Psoas muscle (tissue), 8 donors: ENCODE measurements at places on chromosomes 5 and 9. TPM values are rescaled to one million over a fixed set of nuclear protein-coding genes. Genes with fewer than 3 reads are reported as not detected.

GRCh38 chr9:68970151-68970550, 43.8 kb downstream of the PRKACG start:
- H3K27ac ChIP-seq = no peak overlapping the region
- DNase-seq = no peak
- no peaks in the 10 kb centered on the region for H3K4me1 ChIP-seq
- H3K4me3 ChIP-seq = no peak overlapping the region
- H3K36me3 ChIP-seq = no peaks in the 10 kb centered on the region
- no peaks in the 10 kb centered on the region for H3K27me3 ChIP-seq

GRCh38 chr5:36629729-36630128, 23.3 kb downstream of the SLC1A3 start:
- no peaks in the 10 kb centered on the region for H3K27me3 ChIP-seq
- no peak overlapping the region for H3K4me3 ChIP-seq
- peaks cover 4% of the 10 kb centered on the region for H3K36me3 ChIP-seq
- DNase-seq = no peak

GRCh38 chr5:68173007-68173406, 42.5 kb upstream of the PIK3R1 start:
- H3K27me3 ChIP-seq = no peaks in the 10 kb centered on the region
- no peaks in the 10 kb centered on the region for H3K36me3 ChIP-seq
- no peak overlapping the region for H3K4me3 ChIP-seq
- DNase-seq = no peak
- no peak overlapping the region for H3K27ac ChIP-seq

GRCh38 chr5:149061341-149061740, 1.5 kb downstream of the SH3TC2 start:
- H3K36me3 ChIP-seq = no peaks in the 10 kb centered on the region
- no peaks in the 10 kb centered on the region for H3K27me3 ChIP-seq
- no peak overlapping the region for H3K4me3 ChIP-seq
- no peak for DNase-seq
- peaks cover 12% of the 10 kb centered on the region for H3K4me1 ChIP-seq
- peak overlapping the region; percentile 25 for H3K27ac ChIP-seq

GRCh38 chr5:59693492-59694309, 199.8 kb downstream of the PDE4D start:
- H3K4me1 ChIP-seq = no peaks in the 10 kb centered on the region
- no peaks in the 10 kb centered on the region for H3K36me3 ChIP-seq
- DNase-seq = no peak
- no peak overlapping the region for H3K27ac ChIP-seq
- H3K4me3 ChIP-seq = no peak overlapping the region
- no peaks in the 10 kb centered on the region for H3K27me3 ChIP-seq

DNA sequence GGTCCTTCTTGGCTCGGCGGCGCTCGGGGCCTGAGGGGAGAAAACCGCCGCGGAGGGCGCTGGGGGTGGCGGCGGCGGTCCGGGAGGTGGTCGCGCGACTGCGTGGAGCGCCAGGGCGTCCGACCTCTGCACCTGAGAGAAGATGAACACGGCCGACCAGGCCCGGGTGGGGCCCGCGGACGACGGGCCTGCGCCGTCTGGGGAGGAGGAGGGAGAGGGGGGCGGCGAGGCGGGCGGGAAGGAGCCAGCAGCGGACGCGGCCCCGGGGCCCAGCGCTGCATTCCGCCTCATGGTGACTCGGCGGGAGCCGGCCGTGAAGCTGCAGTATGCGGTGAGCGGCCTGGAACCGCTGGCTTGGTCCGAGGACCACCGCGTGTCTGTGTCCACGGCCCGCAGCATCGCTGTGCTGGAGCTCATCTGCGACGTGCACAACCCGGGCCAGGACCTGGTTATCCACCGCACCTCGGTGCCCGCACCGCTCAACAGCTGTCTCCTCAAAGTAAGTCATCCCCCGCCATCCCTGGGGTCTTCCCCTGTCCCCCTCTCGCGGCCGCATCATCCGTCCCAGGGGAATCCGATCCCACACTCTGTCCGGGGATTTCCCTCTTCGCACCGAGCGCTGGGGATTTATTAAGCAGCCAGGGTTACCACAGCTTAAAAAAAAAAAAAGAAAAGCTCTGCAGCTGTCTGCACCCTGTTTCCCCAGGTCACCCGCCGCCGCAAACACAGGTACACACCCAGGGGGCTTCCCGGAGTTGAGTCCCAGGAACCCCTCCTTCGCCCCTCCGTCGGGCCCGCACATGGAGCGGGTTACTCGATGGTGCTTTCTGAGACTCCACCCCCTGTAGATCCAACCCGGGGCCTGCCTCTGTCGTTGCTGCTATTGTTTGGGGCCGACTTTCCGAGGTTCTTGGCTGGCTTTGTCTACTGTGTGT, at the start of gene GTF3C4:
GTF3C4 (plus strand) TSS at position 8 of the 935 bp plus-strand sequence; CDS start at position 143, 135 bp downstream.
- H3K36me3 ChIP-seq = no peaks in the 10 kb centered on the region
- peak within 1 kb of the TSS; percentile 99 for H3K27ac ChIP-seq
- H3K4me3 ChIP-seq = peak within 1 kb of the TSS; percentile 99
- no peaks in the 10 kb centered on the region for H3K27me3 ChIP-seq

DNA sequence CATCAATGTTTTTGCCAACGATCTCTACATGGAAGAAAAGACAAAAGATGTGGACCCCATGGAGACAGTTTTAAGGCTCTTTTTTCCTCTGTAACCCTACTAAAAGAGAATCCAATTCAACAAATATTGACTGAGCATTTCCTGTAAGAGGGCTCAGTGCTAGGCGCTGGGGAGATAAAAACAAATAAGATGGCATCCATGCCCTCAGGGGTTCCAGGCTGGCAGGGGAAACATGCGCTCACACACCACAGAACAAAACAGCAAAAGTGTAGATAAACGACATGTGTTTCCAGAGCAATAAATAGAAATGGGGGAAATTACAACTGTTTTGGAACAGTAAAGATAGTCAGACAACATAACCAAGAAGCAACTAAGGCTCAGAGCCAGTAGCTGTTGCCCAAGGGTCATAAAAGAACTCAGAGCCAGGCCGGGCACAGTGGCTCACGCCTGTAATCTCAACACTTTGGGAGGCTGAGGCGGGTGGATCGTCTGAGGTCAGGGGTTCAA, 25.2 kb downstream of the ZNF608 start:
- H3K36me3 ChIP-seq = no peaks in the 10 kb centered on the region
- peaks cover 8% of the 10 kb centered on the region for H3K4me1 ChIP-seq
- no peak for DNase-seq

DNA sequence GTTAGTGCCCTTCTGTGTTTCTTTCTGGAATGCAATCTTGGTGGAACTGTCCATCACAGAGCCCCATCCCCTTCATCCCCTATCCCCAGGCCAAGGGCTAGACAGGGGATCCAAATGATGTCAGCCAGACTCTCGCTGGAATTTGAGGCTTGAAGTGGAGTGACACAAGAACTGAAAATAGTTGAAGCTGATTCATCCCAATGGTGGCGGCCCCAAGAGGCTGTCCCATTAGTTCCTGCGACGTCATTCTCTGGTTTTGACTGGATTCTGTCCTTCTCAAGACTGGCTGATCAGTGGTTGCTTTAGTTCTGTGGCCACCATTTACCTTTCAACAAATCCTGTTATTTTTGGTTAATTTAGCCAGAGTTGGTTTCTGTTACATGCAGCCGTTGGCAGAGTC, 59.9 kb downstream of the SUB1 start:
- no peak for DNase-seq
- no peaks in the 10 kb centered on the region for H3K27me3 ChIP-seq
- no peaks in the 10 kb centered on the region for H3K4me1 ChIP-seq
- no peak overlapping the region for H3K4me3 ChIP-seq
- no peaks in the 10 kb centered on the region for H3K36me3 ChIP-seq

GRCh38 chr5:172342918-172343317, 59.4 kb upstream of the UBTD2 start:
- no peaks in the 10 kb centered on the region for H3K27me3 ChIP-seq
- H3K36me3 ChIP-seq = peaks cover 9% of the 10 kb centered on the region
- no peak for DNase-seq

GRCh38 chr9:117189121-117189520, 225.7 kb downstream of the ASTN2 start:
- no peak overlapping the region for H3K4me3 ChIP-seq
- H3K36me3 ChIP-seq = no peaks in the 10 kb centered on the region
- no peak overlapping the region for H3K27ac ChIP-seq
- no peaks in the 10 kb centered on the region for H3K27me3 ChIP-seq
- DNase-seq = no peak

GRCh38 chr5:137619191-137619870, 116.6 kb downstream of the KLHL3 start:
- H3K27ac ChIP-seq = no peak overlapping the region
- H3K4me3 ChIP-seq = no peak overlapping the region
- H3K27me3 ChIP-seq = no peaks in the 10 kb centered on the region
- no peaks in the 10 kb centered on the region for H3K36me3 ChIP-seq

DNA sequence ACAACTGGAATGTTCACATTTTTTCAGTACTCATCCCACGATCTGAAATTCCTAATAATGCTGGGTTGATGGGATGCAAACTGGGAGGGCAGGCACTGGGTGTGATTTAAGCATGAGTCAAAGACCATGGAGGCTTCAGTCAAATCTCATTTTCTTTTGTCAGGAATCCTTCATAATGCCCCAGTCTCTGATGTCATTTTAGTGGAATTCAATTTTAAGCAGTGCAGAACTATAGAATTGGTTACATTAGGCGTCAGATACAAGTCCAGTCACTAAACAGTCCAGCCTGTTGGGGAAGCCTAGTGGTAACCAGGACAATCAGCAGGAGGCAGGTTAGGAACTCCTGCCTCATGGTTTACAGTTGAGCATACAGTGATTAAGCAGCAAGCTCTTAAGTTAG, 41.0 kb upstream of the TMEM215 start:
- H3K27me3 ChIP-seq = no peaks in the 10 kb centered on the region
- DNase-seq = no peak
- H3K4me1 ChIP-seq = no peaks in the 10 kb centered on the region
- no peak overlapping the region for H3K4me3 ChIP-seq
- no peaks in the 10 kb centered on the region for H3K36me3 ChIP-seq
- H3K27ac ChIP-seq = no peak overlapping the region

GRCh38 chr9:130173666-130173983, 1.4 kb downstream of the NCS1 start:
- H3K4me1 ChIP-seq = peaks cover 5% of the 10 kb centered on the region
- no peaks in the 10 kb centered on the region for H3K27me3 ChIP-seq
- DNase-seq = no peak
- H3K36me3 ChIP-seq = no peaks in the 10 kb centered on the region
- H3K4me3 ChIP-seq = peak overlapping the region; percentile 64

DNA sequence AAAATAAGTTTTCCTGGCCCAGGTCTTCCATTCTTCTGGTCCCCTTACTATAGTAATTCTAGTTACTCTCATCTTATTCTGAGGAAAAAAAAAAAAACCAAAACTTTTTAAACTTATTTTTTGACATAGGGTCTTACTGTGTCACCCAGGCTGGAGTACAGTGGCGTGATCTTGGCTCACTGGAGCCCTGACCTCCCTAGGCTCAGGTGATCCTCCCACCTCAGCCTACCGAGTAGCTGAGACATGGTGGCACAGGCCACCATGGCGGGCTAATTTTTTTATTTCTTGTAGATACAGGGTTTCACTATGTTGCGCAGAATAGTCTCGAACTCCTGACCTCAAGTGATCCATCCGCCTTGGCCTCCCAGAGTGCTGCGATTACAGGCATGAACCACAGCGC, 38.4 kb downstream of the SNAPC3 start:
- no peak overlapping the region for H3K4me3 ChIP-seq
- H3K36me3 ChIP-seq = peaks cover 4% of the 10 kb centered on the region

DNA sequence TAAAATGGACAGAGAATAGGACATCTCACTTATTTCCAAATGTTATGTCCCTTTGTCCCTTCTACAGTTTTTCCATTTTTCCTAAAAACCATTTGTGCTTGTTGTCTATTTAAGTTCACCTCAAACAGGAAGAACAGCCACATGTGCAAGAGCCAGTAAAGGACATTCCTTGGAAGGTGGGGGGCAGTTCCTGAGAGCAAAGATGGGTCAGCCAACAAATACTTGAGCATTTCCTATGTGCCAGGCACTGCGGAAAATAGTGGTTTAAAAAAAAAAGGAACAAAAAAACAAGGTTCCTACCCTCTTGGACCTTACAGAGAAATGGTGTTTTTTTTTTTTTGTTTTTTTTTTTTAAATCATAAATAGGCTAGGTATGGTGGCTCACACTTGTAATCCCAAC, 26.8 kb downstream of the ANP32B start:
- H3K4me1 ChIP-seq = peaks cover 15% of the 10 kb centered on the region
- no peak for DNase-seq
- H3K4me3 ChIP-seq = no peak overlapping the region
- peaks cover 10% of the 10 kb centered on the region for H3K36me3 ChIP-seq
- no peaks in the 10 kb centered on the region for H3K27me3 ChIP-seq

DNA sequence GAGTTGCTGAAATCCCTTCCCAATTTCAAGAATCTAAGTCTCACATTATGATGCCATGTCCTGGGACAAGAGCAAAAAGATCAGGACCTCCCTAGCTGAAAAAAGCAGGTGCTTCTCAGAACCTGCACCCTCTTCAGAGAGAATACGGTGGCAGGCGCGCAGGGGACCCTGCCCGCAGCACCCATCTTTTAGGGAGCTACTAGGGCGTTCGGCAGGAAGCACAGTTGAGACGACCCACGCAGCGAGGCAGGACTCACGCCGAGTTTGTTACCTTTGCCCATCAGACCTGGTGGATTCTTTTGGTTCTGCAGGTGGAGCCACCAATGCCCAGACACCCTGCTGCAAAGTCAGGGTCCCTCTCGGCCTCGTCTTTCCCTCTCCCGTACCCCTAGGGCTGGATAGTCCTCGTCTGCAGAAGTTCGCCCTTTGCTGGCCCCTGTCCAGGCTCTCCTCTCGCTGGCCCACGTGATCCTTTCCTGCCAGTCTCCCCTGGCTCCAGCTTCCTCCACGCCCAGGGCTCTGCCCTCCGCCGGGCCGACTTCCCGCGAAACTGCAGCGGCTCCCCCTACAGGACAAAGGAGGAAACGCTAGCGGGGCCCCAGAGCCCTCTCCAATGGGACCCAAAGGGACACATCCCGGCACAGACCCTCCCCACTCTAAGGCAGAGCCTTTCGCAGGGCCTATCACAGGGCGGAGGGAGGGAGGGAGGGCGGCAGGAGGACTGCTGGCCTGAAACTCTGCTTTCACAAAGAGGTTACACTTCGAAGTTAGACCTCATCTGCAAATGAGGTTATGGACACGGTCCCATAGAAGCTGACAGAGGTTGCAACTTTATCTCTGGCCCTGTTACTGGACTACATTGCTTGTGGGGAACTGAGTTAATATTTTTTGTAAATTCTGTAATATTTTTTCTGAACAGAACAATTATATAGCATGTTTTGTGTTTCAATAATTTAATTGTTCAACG, 28.8 kb downstream of the TMEM174 start:
- H3K4me1 ChIP-seq = no peaks in the 10 kb centered on the region
- no peaks in the 10 kb centered on the region for H3K36me3 ChIP-seq
- no peak overlapping the region for H3K27ac ChIP-seq
- DNase-seq = peak; percentile 69
- H3K27me3 ChIP-seq = no peaks in the 10 kb centered on the region

Gene SPINK6
- not detected for total RNA-seq

Gene TRPM3
- total RNA-seq = 0.08 TPM

Gene MORN5
- total RNA-seq = not detected

Gene C8G
- total RNA-seq = 1.7 TPM

Gene CCNJL
- 0.38 TPM for total RNA-seq

Gene PURA
- total RNA-seq = 11.8 TPM
